ENCODE measurements at places on chromosomes 16 and 17.

- DNase-seq: no peak
Observed at GRCh38 chr17:33396818-33397217, 103.7 kb upstream of the ASIC2 start.

- DNase-seq: no peak
Observed at GRCh38 chr17:48290378-48290777, 139.6 kb downstream of the SKAP1 start.

GRCh38 chr17:7136266-7136877 lies 21.8 kb upstream of the ASGR2 start:
- peak; percentile 23 for DNase-seq

DNA sequence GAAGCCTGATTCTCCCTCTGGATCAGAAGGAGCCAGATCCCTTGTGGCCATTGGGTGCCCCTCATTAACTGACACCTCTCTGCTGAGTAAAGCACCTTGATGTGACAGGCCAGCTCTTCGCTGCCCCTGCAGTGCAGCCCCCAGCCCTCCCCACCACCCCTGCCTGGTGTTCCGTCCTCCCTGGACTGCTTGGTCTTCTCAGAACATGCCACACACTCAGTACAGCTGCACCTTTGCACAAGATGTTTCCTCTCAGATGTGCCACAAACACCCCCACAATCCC lies 20.2 kb downstream of the GOSR2 start:
- no peak for DNase-seq

- DNase-seq: no peak
Observed at GRCh38 chr17:65737451-65737850, 176.0 kb upstream of the AXIN2 start.

GRCh38 chr16:69157196-69157595 lies 24.7 kb downstream of the UTP4 start:
- DNase-seq: no peak

DNA sequence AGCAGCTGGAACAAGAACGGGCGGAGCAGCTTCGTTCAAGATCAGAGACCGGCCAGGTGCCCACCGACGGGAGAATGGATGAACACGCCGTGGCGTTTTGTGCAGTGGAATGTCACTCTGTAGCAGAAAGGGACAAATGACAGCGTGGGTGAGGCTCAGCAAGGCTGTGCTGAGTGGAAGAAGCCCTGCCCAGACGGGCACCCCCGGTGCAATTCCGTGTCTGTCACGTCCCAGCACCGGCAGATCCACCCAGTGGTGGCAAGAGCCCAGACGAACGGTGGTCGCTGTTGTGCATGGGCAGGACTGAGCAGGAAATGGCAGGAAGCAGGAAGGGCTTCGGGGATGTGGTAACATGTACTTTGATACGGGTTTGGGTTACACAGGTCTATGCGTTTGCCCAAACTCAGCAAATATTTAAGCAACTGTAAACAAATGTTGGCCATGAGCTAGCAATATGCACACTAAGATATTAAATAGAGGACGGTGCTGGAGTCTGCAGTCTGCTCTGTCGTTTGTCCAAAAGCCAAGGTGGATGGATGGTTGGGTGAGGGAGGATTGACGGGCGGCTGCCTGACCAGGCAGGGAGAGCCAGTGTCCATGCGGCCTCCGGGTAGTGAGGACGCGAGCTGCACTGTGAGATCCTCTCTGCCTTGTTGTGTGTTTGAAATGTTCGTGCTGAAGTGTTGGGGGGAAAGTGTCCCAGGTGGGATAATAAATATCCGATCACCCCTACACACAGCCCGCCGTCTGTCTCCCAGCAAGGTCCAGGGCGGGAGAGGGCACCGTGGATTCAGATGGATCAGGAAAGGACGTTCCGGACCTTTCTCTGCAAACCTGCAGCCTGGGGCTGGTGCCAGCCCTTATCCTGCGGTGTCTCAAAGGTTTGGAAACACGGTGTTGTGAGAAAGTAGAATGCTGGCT lies 48.4 kb downstream of the COX4I1 start:
- no peak for DNase-seq

Data from AML-193 (cell line).